Right atrium auricular region (tissue), 2 donors: ENCODE measurements at places on chromosomes 4 and X. TPM values are rescaled to one million over a fixed set of nuclear protein-coding genes. Genes with fewer than 3 reads are reported as not detected.

The PDZD4 gene
- total RNA-seq, result 2.1 TPM

The UGDH gene
- total RNA-seq, result 34.7 TPM

The HPGD gene
- 3.1 TPM for total RNA-seq

The GRIA2 gene
- not detected for total RNA-seq

- DNase-seq, result no peak
These were observed 1.1 kb downstream of the UBE2D3 start for GRCh38 chr4:102826105-102826889.

DNA sequence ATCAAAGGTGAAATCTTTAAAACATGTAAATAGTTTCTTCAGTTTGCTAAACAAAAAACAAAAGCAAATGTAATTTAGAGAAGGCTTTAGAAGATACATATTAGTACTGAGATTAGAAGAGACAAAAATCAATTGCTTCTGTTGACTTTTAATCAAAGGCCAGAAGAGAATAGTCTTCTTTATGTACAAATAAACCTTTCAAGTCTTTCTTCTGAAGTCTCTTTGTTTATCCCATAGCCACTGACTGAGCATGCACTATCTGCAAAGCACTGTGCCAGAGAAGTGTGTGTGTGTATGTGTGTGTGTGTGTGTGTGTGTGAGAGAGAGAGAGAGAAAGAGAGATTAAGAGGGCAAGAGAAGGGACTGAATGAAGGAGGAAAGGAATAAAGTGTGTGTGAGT is 198.4 kb downstream of the GLUD2 start:
- DNase-seq, result no peak

DNA sequence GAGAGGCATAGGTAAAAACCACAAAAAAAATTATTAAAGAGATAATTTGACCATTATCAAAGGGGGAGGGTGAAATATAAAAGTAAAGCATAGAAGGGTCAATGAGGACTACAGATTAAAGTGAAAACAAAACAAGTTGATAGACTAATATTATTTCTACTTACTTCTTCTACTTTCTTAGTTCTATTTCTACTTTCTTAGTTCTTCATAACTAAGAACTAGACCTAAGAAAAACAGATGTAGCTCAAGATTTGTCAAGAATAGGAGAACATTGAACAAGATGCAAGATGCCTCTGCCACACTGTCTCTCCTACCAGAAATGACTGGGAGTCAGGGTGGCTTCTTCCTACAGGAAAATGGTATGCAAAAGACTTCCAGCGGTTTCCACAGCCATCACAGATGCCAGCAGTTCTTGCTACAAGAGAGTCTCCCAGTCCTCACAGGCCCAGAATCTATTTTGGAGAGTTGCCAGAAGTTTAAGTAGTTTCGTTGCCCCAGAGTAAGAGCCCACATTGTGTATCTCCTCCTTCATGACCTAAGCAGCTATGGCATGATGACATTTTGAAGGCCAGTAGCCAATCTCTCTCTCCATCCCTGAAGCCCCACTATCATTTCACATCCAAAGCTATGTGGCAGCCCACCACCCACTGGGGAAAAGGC is 42.9 kb upstream of the DDX60 start:
- DNase-seq, result no peak

GRCh38 chr4:76806346-76806745 is 91.6 kb downstream of the SOWAHB start:
- DNase-seq, result no peak

DNA sequence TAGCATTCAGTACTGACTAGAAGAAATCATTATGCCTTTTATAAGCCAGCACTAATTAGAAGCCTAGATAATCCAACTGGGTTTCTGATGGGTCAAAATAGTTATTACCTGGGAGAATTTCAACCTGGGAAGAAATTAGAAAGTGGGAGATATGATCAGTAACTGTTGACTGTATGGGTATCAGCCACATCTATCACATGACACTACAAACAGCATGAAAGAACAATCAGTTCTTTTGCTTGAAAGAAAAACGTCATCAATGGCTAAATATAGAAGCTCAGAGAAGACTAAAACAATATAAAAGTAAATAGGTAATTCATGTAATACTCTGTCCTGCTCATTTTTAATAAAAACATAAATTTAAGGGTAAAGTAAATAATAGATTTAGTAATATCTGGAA is 145.1 kb downstream of the CAMK2D start:
- no peak for DNase-seq

- no peak for DNase-seq
These were observed 72.7 kb downstream of the AFF2 start for GRCh38 chrX:148573119-148573518.
